Activated CD4-positive, alpha-beta T cell treated with anti-CD3 and anti-CD28 coated beads, Interleukin-2, amount 10 ng/mL, durations not matched to agents 7 days and 5 days (primary cell): ENCODE measurements at places on chromosomes 13 and 19. TPM values are rescaled to one million over a fixed set of nuclear protein-coding genes. Genes with fewer than 3 reads are reported as not detected.

Gene F7
- not detected for total RNA-seq

DNA sequence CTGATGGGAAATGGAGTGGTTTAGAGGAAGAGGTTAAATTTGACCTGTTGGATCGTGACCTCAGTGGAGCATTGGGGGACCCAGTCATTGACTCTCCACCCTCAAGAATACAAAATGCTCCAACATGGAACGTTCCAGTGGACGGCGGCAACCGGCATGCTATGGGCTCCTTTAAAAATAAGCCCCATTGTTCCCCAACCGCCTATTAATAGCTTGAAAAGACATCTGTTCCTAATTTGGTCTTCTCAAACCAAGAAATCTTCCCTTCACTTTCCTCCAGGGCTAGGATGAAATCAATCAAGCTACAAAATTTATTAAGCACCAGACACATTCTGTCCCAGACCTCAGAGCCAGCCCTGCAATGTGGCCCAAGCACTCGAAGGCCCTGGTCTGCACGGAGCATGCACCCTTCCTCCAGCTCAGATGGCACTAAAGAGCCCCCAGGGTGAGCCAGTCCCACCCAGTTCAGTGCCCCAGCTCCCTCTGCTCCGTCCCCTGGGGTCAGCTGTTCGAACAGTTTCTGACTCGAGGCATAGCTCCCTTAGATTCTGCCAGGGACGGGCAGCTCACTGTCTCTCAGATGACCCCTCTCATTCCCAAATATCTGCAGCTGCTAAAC is 22.5 kb upstream of the VSTM2B start:
- H3K4me1 ChIP-seq = no peaks in the 10 kb centered on the region
- H3K27me3 ChIP-seq = no peaks in the 10 kb centered on the region
- no peaks in the 10 kb centered on the region for H3K36me3 ChIP-seq

- H3K36me3 ChIP-seq = peaks cover 12% of the 10 kb centered on the region
- peak overlapping the region; percentile 76 for H3K27ac ChIP-seq
- peaks cover 17% of the 10 kb centered on the region for H3K4me1 ChIP-seq
- no peaks in the 10 kb centered on the region for H3K27me3 ChIP-seq
- peak; percentile 71 for DNase-seq
- peak overlapping the region; percentile 49 for H3K4me3 ChIP-seq
Measured at GRCh38 chr19:13817615-13818371, 22.6 kb downstream of the ZSWIM4 start.

DNA sequence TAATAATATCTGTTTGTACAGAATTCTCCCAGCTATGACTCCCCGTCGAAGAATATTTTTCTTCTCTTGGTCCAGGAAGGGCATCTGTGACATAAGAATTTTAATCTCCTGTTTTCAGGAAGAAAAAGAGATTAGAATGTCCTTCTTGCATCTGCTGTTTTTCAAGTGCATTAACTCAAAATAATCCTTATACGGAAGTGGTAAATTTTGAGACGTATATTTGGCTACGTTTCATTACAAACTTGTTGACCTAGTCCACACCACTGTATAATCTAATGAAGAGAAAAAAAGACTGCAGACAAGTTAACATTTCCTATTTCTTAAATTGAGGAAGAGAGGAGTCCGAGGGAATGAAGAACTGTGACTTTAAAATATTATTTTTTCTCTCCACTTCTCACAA is 959.9 kb downstream of the DIAPH3 start:
- H3K4me1 ChIP-seq = no peaks in the 10 kb centered on the region
- DNase-seq = no peak
- no peak overlapping the region for H3K4me3 ChIP-seq
- H3K36me3 ChIP-seq = no peaks in the 10 kb centered on the region
- no peaks in the 10 kb centered on the region for H3K27me3 ChIP-seq
